ENCODE measurements at places on chromosomes 16 and 17.

DNA sequence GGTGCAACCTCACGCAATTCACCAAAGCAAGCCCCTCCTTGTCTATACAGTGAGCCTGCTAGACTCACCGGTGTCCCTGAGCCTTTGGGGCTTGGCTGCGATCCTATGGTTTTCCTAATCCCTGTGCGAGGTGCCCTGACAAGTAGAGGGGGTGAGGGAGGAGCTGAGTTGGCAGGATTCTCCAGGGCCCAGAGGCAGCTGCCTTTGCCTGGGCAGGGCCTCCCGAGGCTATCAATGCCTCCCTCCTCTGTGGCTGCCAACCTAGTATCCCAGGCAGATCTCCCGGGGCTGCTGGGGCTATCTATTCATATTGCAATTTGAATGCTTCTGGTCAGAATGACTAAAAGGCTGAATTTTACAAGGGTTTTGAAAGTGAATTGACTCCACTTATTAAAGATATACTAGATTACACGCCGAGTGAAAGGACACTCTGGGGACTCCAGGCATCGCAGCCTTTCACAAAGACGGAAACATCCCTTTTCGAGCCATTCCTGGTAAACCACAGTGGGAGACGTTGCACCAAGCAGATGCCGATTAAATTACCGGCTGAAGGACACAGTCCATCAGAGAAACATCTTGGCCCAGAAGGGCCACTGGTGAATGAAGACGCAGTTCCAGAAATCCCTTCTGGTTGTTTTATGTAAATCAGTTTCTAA, 11.3 kb upstream of the PITPNM3 start:
- DNase-seq: no peak

- no peak for DNase-seq
Measured at GRCh38 chr17:29112771-29113295, 67.4 kb downstream of the MYO18A start.

DNA sequence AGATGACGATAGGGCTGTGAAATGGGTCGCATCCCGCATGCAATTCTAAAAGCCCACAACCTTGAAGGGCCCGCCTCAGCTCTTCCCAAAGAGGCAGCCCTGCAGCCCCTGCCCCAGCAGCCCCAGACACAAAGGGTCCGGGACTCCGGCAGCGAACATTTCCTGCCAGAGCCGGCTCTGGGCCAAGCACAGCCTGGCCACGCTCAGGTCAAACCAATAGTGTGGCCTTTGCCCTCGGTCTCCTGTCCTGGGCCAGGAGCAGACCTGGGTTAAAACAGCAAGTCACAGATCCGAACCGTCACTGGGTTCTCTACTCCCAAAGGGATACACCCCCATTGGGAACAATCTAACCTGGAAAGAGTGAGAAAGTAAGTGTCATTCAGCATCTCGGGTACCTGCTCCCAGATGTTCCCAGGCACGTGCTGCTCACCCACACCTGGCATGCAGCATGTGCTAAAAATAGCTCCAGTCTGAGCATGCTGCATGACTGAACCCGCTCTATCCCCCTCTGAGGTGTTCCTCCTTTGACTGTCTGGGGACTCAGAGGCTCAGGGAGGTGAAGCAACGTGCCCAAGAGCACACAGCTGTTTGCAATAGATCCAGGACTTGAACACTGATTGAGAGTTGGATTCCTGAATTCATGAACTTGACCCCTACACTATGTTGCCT, 22.2 kb upstream of the ATP2A3 start:
- DNase-seq: no peak

DNA sequence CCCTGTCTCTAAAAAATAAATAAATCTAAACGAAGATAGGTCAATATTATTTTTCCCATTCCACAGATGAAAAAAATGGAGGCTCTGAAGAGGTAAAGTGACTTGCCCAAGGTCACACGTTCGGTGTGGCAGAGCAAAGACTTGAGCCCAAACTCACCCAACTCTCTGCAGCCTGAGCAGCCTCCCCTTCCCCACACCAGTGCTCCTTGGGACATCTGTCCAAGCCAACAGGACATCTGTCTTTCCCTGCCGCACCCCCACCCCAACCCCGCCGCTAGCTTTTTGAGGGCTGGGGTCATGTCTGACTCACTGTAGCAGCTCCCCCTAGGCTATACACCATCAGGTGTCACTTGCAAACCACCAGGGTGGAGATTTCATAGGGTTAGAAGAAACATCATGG, 5.2 kb upstream of the BEAN1 start:
- no peak for DNase-seq

DNA sequence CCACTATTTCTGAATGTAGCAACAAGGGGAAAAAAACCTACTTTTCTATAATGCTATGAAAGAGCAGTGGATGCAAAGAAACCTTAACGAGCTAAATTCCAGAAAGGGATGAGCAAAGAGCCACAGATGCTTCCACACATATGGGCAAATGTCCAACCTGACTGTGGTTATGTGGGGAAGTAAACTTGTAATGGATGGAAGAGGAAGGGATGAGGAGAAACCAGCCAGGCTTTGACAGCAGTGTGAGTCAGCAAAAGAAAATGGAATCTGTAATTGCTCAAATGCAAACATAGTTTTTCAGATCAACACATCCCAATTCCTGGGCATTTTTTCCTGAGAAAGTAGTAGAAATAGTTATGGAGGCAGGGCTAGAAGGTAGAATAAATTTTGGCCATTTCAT, 204.8 kb upstream of the CPHXL start:
- DNase-seq: no peak

GRCh38 chr16:55662644-55663031, 6.8 kb downstream of the SLC6A2 start:
- DNase-seq: no peak

DNA sequence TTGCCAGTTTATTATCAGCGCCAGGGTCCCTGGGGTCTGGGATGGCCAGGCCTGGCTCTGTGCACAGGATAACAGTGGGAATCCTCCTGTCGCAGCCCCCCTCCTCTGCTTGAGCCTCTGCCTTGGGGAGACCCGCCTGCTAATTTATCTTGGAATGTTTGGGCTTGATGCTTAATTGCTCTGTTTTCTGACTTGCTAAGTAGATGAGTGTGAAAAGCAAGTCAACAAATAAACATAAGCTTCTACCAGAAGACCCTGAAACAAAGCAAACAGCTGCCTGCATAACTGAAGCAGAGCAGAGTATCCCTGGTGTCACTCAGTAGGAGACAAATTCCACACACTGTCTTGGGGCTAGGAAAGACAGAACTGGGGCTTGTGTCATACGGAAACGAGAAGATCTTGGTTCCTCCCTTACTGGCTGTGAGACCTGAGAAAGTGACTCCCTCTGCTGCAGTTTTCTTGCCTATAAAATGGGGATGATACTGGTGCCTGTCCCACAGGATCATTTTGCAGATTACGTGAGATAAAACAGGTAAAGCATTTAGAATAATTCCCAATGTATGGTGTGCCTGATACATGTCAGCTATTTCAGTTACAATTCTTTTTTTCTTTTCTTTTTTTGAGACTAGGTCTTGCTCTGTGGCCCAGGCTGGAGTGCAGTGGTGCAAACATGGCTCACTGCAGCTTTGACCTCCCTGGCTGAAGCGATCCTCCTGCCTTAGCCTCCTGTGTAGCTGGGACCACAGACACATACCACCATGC, 44.8 kb upstream of the IRX3 start:
- no peak for DNase-seq

- no peak for DNase-seq
Measured at GRCh38 chr16:88810166-88810911, 1.4 kb downstream of the APRT start.

DNA sequence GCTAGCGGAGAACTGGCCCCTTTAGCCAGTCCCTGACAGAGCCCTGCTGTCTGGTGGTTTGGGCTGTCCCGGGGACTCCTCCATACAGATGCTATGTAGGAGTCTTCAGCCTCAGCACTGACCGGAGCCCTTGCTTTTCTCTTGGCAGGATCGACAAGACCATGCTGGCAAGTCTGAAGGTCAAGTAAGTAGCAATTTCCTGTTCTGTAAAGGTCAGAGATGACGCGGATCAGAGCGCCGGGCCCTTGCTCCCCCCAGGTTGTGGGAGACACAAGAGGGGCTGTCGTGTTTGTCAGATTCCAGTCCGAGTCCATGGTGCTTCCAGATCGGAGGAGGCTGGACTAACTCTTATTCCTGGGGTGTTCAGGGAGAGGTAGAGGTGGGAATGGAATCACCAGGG, 4.1 kb downstream of the RAP1GAP2 start:
- DNase-seq: no peak

DNA sequence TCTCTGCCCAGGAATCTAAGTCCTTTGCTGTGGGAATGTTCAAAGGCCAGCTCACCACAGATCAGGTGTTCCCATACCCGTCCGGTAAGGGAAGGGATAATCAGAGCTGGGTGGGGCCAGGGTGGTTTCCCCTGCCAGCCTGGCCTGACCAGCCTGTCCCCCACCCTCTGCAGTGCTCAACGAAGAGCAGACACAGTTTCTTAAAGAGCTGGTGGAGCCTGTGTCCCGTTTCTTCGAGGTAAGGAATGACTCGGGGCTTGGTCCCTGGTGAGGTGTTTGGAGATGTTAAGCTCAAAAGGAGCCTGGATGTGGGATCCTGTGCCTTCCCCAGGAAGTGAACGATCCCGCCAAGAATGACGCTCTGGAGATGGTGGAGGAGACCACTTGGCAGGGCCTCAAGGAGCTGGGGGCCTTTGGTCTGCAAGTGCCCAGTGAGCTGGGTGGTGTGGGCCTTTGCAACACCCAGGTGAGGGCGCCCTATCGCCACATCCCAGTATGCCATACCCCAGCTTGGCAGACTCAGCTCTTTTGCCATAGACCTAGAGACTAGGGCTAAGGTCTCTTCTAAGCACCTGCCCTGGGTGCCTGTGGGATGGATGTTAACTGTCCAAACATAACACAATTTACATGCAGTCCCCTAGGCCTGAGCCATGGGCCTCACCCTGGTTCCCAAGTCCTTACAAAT, 997 bp downstream of the ACADVL start:
- peak; percentile 73 for DNase-seq

GRCh38 chr17:28871056-28871579, 16.3 kb downstream of the ERAL1 start:
- DNase-seq: peak; percentile 65

DNA sequence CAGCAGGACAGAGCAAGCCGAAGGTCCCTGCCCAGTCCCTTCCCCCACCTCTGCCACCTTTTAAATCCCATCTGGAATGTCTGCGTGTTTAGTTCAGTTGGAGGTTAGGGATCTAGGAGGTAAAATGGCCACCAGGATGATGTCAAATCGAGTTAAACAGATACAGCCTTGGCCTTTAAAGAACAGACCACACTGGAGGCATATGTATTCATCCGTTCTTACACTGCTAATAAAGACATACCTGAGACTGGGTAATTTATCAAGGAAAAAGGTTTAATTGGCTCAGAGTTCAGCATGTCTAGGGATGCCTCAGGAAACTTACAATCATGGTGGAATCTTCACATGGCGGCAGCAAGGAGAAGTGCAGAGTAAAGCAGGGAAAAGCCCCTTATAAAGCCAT, 167.8 kb upstream of the CACNG5 start:
- DNase-seq: no peak

GRCh38 chr16:10497132-10498101, 83.0 kb downstream of the EMP2 start:
- DNase-seq: no peak

- peak; percentile 94 for DNase-seq
Measured at GRCh38 chr17:59331129-59331928, at the start of gene YPEL2. Gene YPEL2, plus strand, starts transcription at chr17:59331655. Its CDS starts 21,755 bp downstream, at chr17:59353410.

DNA sequence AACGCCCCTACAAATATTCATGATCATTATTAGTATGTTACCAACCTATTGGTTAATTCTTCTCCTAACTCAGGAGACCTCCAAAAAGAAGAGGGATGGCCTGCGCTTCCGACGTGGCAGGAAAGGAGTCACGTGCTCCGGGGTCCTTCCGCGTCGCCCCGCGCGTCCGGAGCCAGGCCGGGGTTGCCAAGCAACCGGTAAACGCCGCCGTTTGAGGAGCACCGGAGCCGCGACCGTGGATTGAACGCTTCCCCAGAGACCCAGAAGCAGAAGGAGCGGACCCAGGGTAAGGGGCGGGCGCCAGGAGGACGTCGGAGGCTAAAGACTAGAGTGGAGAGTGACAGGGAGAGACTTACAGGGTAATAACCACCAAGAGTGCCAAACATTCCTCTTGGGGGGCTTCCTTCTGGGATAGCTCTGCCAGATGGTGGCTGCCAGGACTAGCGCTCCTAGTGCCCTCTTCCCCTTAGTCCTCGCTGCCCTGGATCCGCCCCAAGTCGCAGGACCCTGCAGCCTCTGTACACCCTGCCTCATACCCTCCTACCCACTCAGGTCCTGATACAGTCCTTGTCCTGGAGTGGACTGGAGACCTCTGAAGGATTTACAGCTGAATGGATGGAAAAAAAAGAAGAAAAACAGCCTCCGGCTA, at the start of gene DNAI2:
TSS of gene DNAI2 (plus strand) at position 175 of the 649 bp plus-strand sequence. CDS start 7,584 bp downstream, outside the sequence.
- DNase-seq: peak; percentile 49

GRCh38 chr17:78746263-78746948, 35.7 kb downstream of the CYTH1 start:
- no peak for DNase-seq

- DNase-seq: no peak
Measured at GRCh38 chr17:39175695-39176093, 9.7 kb upstream of the ARL5C start.

DNA sequence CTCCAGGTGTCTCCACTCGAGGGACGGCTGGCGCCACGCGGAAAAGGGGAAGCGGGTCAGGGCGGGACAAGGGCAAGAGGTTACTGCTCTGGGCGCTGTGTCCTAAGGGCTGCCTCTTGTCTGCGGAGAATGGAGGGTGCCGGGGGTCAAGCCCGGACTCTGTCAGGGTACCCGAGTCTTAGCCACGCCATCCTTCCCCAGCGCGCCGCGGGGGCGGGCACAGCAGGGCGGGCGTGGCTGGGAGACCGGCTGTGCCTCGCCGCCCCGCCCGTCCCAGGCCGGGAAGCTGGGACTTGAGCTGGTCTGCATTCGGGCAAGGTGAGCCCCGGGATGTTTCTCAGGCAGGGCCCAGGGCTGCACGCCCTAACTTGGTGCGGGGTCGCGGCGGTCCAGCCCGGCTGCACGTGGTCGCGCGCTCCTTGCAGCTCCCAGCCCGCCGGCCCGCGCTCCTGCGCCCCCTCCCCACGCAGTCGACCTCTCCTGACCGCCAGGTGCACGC, 6.2 kb upstream of the ACTG1 start:
- DNase-seq: peak; percentile 44

- DNase-seq: no peak
Measured at GRCh38 chr17:62179525-62180161, 114.6 kb upstream of the MED13 start.

DNA sequence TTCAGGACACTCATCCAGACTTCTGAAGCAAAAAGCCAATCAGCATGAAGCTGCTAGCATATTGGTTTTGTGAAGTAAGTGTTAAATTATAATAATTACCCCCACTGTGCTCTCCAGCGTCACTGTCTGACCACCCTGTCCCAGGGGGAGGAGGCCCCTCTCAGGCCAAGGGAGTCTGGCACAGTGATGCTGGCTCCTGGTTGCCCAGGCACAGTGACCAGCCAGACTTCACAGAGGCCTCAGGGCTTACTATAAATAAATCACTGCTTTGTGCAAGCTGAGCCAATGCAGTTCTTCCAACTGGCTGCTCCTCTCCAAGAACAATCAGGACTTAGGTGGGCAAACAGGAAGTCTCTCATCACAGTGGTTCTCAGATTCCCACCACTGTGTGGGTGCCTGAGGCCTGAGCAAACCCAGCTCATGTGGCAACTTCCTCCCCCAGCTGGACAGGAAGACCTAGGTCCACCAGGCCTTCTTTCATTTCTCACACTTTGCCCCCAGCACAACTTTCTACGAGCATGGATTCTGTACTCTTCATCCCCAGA, 1.7 kb upstream of the DBNDD1 start:
- no peak for DNase-seq
